ENCODE measurements at places on chromosomes 5 and 9.

GRCh38 chr5:171450423-171451331, 31.2 kb downstream of the FGF18 start:
- no peak for DNase-seq

- DNase-seq, result no peak
Measured at GRCh38 chr9:112501287-112501686, 14.7 kb downstream of the KIAA1958 start.

DNA sequence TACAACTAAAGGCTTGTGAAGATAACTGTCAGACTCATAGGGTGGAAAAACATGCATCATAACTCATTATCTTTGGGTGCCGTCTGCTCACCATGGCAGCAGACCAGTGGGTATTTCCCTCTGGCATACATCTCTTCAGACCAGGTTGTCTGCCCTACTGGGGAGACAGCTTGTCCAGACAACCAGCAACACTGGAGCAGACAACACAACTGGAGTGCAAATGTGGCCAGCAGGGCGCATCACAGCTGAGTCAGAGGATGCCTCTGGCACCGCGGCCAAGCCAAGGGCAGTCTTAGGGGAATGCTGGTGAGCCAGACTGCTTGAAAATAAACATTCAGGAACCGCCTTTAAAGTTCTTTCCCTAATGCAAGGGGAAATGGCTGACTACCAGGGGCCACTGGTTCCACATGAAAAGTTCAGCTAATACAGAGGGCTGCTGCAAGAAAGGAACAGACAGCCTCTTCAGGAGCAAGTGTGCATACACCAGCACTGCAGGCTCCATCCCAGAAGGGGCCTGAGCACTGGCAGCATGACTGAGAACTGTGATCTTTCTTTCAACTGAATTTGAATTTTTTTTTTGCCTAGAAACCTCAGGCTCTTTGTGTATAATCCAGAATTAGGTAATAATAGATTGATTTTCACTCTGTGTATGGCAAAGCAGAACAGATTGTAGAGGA, 77.3 kb downstream of the MAMDC2 start:
- DNase-seq, result no peak

DNA sequence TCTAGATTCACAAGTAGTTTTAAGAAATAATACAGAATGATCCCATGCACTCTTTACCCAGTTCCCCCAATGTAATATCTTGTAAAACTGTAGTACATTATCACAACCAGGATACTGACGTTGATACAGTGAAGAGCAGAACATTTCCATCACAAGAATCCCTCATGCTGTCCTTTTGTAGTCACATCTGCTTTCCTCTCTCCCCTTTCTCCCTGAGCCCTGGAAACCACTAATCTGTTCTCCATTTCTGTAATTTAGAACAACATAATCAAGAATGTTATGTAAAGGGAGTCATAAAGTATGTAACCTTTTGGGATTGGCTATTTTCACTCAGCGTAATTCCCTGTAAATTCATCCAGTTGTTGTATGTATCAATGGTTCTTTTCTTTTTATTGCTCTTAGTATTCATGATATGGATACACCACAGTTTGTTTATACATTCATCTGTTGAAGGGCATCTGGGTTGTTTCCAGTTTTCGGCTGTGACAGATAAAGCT, 61.1 kb downstream of the ERCC6L2 start:
- no peak for DNase-seq

- no peak for DNase-seq
Measured at GRCh38 chr5:91486638-91487037, 103.5 kb upstream of the ARRDC3 start.

GRCh38 chr5:395156-395920, 47.6 kb upstream of the EXOC3 start:
- no peak for DNase-seq

DNA sequence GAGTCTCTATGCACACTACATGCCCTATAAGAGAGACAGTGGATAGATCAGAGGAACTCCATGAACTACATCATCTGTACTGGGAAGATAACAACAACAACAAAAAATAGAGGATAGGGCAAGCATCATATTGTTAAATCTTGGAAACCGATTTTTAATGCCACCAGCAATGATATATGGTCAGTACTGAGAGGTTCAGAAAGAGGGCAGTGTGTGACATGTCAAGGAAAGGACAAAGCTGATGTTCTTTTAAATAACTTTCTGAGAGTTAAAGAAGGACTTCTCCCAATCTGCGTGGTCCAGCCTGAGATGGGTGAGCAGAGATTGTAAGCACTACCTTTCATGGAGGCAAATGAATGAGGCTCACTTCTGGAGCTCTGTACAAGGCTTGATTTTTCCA, 62.0 kb upstream of the PHF24 start:
- DNase-seq, result no peak

DNA sequence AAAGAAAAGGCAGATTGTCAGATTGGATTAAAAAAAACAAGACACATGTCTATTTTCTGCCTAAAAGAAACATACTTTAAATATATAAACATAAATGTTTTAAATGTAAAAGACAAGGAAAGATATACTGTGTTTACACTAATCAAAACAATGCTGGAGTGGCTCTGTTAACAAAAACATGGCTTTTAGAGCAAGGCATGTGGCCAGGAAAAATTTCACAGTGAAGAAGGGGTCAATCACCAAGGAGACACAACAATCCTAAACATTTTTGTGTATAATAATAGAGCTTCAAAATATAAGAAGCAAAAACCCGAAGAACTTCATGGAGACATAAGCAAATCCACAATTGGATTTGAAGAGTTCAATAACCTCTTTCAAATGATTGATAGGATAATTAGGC, 18.5 kb upstream of the GADD45G start:
- no peak for DNase-seq

DNA sequence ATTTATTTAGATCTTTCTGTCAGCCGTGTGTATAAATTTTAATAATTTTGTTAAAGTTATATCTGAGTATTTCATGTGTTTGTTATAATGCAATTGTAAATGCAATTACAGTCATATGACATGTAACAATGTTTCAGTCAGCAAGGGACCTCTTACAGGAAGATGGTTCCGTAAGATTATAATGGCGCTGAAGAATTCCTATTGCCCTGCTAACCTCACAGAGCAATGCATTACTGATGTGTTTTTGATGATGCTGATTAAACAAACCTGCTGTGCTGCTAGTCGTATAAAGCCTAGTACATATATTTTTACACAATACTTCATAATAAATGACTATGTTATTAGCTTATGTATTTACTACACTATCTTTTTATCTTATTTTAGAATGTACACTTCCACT, 1166.4 kb downstream of the CDH12 start:
- no peak for DNase-seq

- DNase-seq, result peak; percentile 23
Measured at GRCh38 chr9:99820685-99821395, 845 bp upstream of the NR4A3 start.

DNA sequence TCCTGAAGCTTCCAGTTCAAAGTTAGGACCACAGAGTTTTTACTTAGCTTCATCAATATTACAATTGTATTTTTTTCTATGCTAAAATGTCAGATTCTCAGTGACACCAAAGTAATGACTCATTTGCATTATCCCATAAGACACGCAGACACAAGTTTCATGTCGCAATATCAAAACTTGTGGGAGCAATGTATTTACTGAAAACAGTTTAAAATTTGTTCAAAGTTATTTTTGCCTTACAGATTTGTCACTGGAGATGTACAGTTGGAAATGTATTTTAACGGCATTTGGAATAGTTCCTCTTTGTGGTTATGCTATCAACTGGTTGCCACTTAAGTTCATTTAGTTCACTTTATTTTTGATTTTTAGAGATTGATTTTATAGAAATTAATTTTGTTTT, 36.2 kb upstream of the DAP start:
- no peak for DNase-seq

GRCh38 chr5:32814141-32814540, 103.0 kb downstream of the NPR3 start:
- no peak for DNase-seq

GRCh38 chr5:38467353-38468040, 88.9 kb downstream of the LIFR start:
- DNase-seq, result no peak

DNA sequence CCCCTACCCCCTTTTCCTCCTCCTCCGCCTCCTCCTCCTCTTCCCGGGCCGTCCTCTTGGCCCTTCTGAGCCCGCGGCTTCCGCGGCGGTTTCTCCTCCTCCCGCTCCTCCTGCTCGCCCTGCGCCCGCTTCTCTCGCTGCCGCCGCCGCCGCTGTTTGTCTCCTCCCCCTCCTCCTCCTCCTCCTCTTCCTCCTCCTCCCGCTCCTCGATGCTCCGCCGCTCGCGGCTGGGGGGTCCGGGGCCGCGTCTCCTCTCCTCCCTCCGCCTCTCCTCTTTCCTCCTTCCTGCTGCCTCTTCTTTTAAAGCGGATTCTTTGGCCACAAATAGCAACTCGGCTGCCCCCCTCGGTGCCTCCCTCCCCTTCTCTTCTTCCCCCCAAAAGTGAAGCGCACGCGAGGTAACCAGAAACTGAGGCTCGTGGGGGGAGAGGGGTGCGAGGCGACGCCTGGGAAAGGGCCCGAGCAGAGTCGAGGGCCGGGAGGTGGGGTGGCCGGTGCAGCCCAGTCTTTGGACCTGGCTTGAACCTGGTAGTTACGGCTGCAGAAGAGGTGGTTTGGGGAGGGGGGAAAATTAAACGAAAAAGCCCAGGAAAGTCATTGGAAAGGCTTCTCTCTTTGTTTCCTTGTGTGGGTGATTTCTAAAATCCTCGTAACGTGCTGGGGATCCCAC, 1058.5 kb upstream of the DMAC1 start:
- DNase-seq, result no peak

DNA sequence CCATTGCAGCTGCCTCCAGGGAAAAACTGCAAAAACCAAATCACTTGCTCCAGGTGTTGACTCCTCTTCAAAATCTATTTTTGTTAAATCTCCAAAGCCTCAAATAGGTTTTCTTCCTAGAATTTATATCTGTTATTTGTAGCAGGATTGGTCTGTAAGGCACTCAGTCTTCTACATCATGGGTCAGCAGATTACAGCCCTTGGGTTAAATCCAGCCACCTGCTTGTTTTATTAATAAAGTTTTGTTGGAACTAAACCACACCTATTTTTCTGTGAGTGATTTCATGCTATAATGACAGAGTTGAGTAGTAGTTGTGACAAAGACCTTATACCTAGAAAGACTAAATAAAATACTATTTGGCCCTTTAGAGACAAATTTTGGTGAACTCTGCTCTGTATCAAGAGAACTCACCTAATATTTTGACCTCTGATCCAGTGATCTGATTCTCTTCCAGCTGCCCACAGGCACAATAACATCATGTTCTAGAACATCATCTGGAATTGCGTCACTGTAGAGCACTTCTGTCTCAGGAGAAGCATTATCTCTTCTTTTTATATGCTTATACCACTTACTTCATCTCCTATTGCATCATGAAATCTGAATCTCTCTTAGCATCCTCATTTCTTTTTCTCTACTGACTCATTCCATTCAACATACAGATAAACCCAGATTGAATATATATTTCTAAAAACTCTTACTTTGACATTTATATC, 130.1 kb downstream of the RPS23 start:
- DNase-seq, result no peak

DNA sequence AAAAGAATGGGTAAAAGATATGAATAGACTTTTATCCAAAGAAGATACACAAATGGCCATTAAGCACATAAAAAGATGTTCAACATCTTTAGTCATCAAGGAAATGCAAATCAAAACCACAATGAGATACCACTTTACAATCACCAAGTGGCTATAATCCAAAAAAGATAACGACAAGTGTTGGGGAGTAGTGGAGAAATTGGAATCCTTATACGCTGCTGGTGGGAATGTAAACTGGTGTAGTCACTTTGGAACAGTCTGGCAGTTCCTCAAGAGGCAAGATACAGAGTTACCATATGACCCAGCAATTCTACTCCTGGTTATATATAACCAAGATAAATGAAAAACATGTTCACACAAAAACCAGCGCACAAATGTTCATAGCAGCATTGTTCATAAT, 234.9 kb downstream of the SPATA31D1 start:
- DNase-seq, result no peak

GRCh38 chr9:1538301-1538700, 476.8 kb upstream of the SMARCA2 start:
- DNase-seq, result no peak

- no peak for DNase-seq
Measured at GRCh38 chr9:27276193-27277030, 20.5 kb downstream of the EQTN start.

- no peak for DNase-seq
Measured at GRCh38 chr5:110623874-110624273, 102.6 kb downstream of the TMEM232 start.

GRCh38 chr9:37859043-37859442, 44.9 kb downstream of the SLC25A51 start:
- no peak for DNase-seq

- no peak for DNase-seq
Measured at GRCh38 chr5:150055326-150056074, 30.9 kb downstream of the CSF1R start.

- no peak for DNase-seq
Measured at GRCh38 chr5:161481922-161482321, 64.6 kb downstream of the GABRB2 start.

Data from activated T-helper 9 cell treated with anti-CD3 and anti-CD28 coated beads, Interleukin-2, amount 50 U/mL, for 16 hours (primary cell).